ENCODE measurements at places on chromosomes 16 and 17. TPM values are rescaled to one million over a fixed set of nuclear protein-coding genes. Genes with fewer than 3 reads are reported as not detected.

DNA sequence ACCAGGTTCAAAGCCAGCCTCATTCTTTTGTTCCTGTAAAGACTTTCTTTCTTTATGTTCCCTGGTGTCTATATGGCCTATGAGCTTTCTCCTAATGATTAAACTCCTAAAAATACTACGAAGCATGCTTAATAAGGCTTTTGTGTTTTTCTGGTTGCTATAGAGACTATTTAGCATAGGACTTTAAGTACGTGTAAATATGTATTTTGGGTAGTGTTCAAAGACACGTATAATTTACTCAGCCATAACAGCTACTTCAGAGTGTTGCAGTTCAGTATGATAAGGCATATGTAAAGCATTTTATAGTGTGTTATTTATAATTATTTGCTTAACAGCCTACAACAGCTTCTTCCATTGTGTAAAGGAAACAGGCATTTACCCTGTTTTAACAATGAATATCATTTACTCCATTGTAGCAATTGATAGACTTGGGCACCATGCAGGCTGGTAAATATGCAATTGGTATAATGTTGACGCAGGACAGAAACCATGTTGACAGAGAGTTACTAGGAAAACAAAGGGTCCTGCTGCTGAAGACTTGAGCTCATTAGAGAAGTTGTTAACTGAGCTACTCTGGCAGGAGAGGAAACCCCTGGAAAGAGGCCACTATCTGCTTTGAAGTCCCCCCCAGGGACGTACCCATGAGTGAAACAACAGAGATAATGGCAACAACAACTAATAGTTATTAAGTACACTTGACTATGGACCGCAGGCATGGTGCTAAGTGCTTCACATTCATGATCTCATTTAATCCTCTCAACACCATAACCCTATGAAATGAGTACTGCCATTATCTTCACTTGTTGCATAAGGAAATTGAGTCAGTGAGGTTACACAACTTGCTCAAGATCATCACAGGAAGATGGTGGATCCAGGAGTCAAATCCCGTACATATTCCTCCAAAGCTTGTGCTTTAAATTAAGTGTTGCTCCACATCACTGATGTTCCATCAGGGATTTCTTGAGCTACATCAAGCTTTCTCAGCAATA, 342.2 kb upstream of the DYNLRB2 start:
- DNase-seq: peak; percentile 23

DNA sequence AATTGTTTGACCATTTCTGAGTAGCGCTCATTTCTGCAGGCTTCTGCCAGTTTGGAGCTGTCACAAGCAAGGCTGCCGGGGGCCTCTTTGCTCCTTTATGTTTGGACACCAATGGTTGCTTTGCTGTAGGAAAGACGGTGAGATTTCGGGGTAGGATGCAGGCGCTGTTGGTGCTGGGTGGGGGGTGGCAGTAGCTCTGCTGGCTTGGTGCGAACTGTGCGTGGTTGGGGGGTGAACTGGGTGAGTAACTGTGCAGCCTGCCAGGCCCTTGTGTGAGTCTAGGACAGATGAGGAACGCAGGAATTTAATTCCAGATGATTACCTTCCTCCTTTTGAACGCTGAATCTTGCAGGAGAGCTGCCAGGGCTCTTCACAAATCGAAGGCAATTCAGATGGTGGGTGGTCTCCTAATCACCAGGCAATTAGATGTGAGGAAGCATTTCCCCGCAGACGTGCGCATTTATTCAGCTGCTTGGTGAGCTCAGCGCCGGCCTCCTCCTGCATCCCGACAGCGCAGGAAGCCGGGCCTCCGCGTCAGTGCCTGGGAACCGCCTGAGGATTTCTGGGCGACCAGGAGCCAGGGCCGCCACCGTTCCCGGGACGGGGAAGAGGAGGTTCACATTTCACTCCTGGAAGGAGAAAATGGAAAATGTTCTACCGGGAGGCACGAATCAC, 154.4 kb downstream of the FOXL1 start:
- peak; percentile 40 for DNase-seq

GRCh38 chr17:36546418-36547093, 1.8 kb downstream of the GGNBP2 start:
- DNase-seq: peak; percentile 8

GRCh38 chr17:57612202-57613071, 132.7 kb downstream of the CCDC182 start:
- DNase-seq: no peak

DNA sequence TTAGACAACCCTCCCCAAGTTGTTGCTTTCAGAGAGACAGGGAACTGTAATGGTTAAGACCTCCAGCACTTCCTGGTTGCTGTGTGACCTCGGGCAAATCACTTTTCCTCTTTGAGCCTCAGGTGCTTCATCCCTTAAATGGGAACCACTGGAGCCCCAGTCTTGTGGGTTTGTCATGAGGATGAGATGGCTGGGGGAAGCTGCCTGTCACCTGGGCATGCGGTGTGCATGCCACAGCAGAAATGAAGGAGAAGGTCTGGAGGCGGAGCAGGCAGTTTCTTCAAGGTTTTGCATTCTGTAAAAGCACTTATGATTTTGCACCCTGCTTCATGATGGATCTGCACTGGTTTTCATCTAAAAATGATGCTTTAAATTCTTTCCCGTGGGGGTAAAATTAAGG, 22.1 kb downstream of the NAGPA start:
- DNase-seq: no peak

DNA sequence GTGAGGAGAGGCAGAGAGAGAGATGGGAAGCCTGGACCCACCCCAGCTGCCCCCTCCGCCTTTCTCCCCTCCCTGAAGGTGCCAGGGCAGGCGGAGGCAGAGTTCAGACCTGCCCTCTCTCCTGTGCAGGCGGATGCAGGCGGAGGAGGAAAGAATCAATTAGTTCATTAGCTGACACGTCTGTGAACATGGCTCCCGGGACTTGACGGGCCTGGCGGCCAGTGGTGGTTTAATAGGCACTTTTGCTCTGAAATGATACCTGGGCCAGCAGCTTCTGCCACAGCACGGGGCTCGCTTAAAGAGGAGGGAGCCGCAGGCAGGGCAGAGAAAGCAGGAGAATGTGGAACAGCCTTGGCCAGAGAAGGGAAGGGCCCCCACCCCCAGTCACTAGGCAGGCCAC, 98.1 kb downstream of the SDK2 start:
- no peak for DNase-seq

Gene NKD1
- total RNA-seq: not detected

Gene HCRT
- total RNA-seq: not detected

Gene CEP112
- total RNA-seq: 7.2 TPM

Gene COL1A1
- 2,633 TPM for total RNA-seq

Gene TBC1D3L
- total RNA-seq: 2.2 TPM

Gene C17orf113
- total RNA-seq: 0.49 TPM

Gene MILR1
- total RNA-seq: 52.5 TPM

All from fibroblast of the aortic adventitia (primary cell).